Smooth muscle cell of the brain vasculature (primary cell): ENCODE measurements at places on chromosomes 3 and 15.

DNA sequence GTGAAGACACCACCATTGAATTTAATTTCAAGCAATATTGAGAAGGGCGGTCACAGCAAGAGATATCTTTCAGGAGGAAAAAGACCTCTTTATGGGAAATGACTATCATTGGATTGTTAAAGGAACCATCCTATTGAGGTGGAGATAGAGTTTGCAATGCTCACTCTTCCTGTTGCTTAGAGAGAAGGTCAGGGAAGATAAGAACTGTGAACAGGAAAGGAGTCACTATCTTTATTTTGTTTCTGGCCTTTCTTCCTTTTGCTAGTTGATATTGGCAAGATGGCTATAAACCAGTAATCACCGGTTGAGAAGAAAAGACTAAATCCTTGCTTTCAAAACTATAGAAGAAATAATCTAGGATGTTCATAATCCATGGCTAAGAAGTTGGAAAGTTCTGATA is 112.1 kb upstream of the TMEM108 start:
- DNase-seq = no peak

DNA sequence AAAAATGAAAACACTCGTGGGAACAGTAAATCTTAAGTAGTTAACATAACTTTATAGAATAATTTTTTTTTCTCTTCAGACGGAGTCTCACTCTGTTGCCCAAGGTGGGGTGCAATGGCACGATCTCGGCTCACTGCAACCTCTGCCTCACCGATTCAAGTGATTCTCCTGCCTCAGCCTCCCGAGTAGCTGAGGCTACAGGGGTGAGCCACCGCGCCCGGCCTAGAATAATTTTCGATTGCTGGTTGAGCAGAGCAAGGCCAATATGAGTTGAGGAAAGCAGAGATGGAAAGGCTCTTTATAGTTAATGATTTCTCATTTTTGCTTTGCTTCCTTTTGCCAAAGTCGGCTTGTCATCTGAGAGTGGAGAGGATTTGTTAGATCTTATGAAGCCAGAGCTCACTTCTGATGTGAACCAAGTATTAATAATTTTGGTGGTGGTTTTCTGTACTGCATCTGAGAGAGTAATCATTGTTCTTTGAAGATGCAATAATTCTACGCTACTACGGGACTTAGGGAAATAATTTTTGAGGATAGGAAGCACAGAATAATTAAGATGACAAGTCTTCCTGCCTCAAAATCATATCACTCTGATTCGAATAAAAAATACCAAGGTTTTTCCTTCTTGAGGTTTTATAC is 1.6 kb upstream of the GOLM2 start:
- DNase-seq = no peak

GRCh38 chr3:37935290-37935668 is 55.3 kb upstream of the VILL start:
- no peak for DNase-seq

DNA sequence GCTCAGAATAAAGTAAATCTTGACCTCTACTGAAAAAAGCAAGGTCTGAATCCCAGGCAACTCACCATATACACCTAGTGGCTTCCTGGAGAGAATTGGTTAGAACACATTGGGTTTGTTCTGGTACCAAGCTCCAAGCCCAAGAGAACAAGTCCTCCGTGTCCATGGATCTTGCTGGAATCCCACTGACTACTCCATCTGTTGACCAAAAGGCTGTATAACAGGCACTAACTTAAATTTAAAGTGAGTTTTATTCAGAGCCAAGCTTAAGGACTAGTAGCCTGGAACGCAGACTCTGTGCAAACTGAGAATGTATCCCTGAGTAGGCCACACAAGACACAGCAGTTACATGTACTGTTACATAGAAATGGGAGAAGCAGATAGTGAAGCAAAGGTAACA is 342.1 kb upstream of the LRRC3B start:
- DNase-seq = no peak

DNA sequence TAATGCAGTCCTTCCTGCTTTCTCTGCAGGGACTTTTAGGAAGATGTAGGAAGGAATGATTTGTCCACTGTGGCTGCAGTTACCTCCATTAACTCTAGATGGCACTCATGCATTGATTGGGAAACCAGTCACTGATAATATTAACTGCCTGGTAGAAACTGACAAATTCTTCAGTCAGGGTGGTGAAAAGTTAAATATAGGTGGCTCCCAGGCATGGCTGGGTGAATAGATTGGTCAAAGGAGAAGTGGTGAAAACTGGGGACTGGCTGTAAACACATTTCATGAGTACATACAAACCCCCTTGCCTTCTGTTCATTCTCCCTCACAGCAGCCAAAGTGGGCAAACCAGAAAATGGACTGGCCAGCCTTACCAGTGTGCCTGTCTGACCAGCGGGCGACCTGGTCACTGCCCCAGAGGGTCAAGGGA is 333.4 kb downstream of the THSD4 start:
- no peak for DNase-seq

DNA sequence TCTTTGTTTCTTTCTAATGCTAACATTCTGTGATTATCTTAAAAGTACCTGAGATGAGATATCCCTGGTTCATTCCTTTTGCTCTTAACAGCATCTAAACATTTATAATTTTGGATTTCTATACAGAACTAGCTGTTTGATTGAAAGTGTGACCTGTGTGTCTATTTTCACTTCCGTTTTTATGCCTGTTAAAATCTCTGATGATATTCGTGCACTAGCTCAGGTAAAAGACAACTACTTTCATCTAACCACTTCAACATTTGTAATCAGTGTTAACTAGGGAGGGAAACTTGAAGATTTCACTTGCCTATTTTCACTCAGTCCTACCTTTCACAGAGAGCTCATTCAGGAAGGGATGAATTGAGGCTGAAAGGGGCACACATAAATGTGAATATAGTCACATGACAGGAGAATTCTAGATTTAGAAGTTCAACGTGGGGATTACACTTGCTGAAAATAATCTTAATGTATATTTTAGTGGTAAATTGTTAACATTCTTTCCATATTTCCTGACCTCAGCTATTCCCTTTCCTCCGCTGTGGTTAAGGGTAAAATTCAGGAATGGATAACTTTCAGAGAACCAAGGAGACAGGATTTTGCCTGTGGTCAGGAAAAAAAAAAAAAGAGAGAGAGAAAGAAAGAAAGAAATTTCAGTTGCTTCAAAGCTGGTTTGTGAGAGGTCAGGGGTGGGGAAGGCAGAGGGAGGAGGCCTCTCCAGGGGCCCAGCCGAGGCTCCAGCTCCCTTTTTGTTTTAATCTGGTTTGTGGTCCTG is 159.8 kb upstream of the TSC22D2 start:
- DNase-seq = peak; percentile 65

DNA sequence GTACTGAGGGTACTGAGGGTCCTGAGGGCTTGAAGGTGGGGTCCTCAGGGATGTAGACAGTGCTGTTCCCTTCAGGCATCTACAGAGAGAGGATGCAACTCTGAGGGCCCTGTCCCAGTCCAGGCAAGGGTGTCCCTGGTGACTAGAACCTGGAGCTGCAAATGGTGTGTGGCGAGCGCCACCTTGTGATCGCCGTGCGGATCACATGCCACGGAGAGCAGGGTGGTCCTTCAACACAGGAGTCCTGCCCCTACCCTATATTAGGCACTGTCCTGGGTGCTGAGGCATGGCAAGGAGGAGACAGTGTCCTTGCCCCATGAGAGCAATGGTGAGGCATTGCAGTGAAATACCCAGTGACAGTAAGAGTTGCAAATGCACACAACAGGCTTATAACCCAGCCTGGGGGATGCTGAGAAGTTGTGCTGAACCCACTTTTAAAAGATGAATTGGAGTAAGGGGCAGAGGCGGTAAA is 23.6 kb downstream of the RHCG start:
- peak; percentile 10 for DNase-seq

- DNase-seq = no peak
Observed at GRCh38 chr15:76330080-76330680, 6.4 kb upstream of the ISL2 start.

DNA sequence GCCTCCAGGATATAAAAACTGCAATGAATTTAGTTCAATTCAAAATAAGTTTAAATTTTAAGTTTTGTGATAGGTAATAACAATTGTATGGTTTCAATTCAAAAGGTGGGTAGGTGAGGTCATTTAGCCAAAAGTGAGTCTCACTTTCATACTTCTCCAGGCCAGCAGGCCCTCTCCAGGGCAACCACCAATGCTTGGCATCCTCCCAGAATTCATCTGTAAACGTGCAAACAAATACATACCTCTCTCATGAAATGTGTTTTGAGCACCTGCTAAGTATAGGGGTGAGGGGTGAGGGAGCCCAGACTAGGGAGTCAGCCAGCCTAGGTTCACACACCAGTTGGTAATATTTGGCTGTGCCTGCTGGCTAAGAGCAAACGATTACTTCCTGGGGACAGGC is 22.0 kb upstream of the RBSN start:
- no peak for DNase-seq

- no peak for DNase-seq
Observed at GRCh38 chr3:115710799-115711198, 87.5 kb downstream of the GAP43 start.

- no peak for DNase-seq
Observed at GRCh38 chr3:141405025-141405424, 36.7 kb downstream of the ZBTB38 start.

DNA sequence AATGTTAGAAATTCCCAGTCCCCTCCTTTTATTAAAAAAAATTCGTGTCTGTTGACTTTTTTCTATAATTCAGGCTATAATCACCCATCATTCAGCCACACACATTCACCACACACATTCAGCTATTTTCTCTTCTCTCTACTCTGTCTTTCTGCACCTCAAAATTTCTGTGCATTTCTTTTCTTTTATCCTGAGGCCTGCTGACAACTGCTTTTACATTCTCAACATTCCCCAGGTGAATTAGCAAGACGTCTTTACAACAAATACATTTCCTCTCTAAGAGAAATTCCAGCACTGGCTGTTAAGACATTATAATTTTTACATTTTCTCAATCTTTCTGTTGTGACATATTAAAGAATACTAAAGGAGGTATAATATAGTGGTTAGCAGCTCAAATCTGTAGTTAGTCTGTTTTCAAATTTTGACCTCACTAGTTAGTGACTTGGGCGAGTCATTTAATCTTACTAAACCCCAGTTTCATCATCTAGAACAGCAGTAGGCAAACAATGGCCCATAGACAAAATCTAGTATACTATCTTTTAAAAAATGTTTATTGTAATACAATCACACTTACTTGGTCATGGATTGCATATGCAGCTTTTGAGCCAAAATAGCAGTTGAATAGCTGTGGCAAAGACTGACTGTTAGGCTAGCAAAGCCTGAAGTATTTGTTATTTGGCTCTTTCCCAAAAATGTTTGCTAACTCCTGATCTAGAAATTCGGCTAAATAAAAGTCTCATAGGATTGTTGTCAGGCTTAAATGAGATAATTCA is 350.7 kb downstream of the NSUN3 start:
- DNase-seq = no peak

DNA sequence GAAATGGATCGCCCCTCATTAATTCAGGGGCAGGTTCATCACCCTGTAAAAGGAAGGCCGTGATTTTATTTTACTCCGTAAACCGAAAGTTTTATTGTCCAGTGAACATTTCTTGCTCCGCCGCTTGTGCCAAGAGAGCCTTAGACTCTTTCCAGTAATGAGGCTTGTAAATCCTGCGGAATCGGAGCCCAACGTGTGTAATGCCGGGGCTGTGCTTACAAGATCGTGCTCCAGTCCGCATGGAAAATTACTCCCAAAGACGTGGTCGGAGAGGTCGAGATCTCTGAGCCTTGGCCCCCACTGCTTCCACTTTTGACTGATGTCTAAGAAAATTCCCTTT is 649 bp upstream of the PLOD2 start:
- DNase-seq = no peak

DNA sequence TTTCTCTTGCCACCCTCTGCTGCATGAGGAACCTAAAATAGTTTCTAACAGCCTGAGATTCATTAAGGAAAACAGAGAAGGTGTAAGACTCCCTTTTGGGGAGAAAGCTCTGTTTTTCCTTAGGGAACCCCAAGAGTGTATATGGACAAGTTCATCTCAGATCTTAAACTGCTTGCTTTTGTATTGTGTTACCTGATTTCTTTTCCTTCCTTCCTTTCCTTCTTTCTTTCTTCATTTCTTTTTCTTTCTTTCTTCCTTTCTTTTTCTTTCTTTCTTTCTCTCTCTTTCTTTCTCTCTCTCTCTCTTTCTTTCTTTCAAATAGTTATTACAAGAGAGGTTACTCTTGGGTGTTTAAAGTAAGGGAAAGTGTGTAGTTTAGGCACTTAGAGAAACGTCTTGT is 5.3 kb upstream of the POC1A start:
- DNase-seq = no peak
